ENCODE measurements at places on chromosomes 6 and 20.

DNA sequence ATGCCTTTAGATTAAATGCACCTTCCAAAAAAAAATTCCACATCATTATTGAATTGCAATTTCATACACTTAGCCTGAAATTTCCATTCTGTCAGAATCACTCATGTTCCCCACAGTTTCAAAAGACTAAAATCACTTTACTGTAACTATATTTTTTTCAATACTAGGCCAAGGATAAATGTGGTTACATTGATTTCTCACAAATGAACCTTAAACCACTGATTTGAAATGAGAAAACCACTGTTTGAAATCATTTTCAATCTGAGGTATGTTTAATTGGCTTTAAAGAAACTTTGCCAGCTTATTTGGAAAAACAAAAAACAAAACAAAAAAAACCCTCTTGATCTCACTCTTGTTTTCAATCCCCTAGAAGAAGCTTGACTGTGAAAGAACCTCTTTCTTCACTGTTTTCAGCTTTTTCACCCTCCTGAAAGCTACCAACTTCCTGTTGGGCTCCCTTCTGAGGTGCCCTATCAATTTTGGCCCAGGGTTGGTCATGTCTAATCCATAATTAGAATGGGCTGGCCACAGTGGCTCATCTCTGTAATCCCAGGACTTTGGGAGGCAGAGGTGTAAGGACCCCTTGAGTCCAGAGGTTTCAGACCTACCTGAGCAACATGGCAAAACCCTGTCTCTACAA, 242.5 kb downstream of the ADGRG6 start:
- no peak for DNase-seq

DNA sequence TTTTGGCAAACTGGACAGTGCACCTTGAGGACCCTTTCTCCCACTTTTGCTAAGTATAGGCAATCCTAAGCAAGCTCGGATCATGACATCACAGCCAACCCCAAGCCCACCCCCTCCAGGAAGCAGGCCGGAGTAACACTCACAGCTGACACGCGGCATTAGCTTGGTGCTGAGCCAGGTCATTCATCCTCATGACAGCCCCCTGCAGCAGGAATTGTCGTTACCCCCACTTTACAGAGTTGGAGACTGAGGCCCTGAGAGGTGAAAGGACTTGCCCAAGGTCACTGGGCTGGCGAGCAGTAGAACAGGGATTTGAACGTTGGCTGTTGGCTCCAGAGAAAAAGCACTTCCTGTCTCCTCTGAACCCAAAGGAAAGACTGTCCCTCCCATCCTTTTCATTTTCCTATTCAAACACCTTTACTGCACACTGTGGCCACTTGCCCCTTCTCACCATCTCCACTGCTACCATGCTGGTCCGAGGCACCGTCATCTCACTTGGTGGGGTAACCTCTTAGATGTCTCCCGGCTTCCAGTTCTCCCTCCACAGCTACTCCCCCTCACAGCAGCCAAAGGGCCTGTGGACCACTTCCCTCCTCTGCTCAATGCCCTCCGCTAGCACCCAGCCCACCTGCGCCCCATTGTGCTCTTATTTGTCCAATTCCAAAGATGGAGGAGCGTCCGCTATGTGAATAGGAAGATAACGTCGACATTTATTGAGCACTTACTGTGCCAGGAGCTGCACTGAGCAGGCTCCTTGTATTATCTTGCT, 84.7 kb downstream of the PREX1 start:
- no peak for DNase-seq

DNA sequence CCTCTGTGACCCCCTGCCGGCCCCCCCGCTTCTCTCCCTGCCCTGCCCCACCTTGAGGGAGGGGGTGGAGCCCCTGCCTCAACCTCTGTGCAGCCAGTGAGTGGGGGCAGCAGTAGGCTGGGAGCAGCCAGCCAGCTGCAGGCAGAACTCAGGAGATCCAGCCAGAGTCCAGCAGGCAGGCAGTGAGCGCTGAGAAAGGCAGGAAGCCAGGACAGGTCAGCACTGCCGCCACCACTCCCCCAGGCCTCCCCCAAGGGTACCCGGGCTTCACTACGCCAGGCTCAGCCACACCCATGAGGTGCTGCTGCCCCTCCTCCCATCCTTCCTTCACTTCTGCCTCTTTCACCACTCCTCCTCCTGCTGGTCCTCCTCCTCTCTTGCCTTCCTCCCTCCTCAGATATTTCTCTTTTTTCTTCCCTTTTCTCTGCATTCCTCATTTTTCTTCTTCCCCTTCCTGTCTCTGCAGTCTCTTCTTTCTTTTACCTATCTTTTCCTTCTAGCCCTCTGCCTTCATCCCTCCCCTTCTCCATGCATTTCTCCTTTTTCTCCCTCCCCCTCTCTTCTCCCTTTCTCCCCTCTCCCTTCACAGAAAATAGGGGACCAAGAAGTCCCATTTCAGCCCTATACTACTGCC, 11.5 kb downstream of the TMEM63B start:
- no peak for DNase-seq

DNA sequence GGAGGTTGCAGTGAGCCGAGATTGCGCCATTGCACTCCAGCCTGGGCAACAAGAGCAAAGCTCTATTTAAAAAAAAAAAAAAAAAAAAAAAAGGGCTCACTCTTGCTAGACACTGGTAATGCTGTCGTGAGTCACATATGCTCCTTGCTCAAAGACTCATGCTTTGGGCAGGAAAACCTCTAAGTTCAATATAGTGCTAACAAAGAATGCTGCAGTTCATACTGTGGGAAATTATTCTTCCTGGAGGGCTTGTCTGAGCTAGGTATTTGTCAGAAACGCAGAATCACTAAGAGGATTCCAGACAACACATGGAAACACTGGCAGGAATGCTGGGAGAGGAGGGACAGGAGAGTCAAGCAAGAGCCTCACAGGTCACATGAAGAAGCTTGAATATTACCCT, 2.3 kb upstream of the LYRM2 start:
- peak; percentile 56 for DNase-seq

- no peak for DNase-seq
Observed at GRCh38 chr6:158801655-158802294, 17.4 kb downstream of the EZR start.

DNA sequence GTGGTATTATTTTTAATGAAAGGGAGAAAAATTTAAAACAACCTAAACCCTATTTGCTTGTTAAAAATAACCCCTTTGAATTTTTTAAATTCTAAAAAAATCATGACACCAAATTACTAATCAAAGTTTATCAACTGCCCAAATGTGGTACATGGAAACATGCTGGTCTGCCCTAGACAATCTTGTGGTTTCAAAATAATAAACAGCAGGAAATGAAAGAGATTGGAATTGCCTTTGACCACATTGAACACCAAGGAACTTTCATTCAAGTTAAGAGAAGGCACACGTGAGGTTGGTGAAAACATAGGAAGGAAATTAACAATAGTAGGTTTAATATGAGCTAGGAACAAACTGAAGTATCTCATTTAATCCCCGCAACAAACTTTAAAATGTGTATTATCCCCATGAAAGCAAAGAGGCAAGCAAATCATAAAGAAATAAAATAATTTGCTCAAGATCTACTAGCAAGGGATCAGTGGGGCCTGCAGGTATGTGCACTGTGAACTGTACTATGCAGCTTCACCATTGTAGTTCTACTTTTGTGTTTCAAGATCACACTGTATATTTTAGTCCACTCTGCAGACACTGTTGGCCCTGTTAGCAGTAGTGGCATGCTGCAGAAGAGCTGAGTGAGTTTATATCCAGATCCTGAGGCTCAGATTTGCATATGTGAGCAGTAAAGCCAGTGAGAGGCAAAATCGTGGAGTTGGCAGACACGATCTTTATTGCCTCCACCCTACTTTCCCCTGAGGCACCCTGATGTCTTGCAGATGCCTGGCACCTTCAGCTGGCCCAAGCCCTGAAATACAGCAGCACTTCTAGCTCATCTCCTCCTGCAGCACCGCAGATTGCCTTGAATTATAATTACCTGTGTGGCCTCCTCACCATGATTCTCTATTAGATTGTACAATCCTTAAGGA, 157.8 kb upstream of the TENT5A start:
- peak; percentile 54 for DNase-seq

DNA sequence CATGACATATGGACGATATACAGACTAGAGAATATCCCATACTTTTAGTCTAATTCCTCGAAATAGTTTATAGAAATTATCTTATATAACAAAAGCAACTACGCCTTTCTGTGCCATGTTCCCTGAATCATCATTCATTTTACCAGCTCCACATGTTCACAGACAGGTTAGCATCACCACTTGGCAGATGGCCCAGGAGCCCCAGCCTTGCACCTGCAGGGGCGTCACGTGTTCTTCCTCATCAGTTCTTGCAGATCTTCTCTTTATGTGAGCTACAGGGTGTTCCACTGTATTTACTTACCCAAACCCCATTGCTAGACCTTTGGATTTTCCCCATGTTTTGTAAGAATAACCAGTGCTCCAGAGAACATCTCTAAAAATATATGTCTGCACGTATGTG, 12.6 kb upstream of the BNIP5 start:
- DNase-seq: no peak
